ENCODE measurements at places on chromosomes 2 and 18. TPM values are rescaled to one million over a fixed set of nuclear protein-coding genes. Genes with fewer than 3 reads are reported as not detected.

DNA sequence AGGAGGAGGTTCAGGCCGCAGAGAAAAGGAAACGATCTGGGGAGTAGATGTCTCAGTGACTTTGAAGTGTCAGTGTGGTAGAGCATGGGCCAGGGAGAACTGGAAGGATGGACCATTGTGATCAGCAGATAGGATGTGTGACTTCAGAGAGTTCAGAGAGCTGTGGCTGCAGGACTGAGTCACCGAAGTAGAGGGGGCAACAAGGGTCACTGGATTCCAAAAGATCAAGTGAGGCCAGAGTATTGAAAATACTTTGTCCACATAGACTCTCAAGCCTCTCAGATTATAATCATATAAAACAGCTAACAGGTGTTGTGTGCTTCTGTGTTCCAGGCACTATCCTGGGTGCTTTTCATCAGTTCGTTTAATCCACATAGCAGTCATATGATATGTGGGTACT, 99.4 kb downstream of the CRIM1 start:
- H3K4me3 ChIP-seq, result no peak overlapping the region
- no peaks in the 10 kb centered on the region for H3K27me3 ChIP-seq
- H3K27ac ChIP-seq, result no peak overlapping the region
- no peaks in the 10 kb centered on the region for H3K36me3 ChIP-seq

GRCh38 chr18:13521418-13521817, 204.9 kb downstream of the FAM210A start:
- no peak overlapping the region for H3K4me3 ChIP-seq
- no peak for DNase-seq
- no peak overlapping the region for H3K27ac ChIP-seq

GRCh38 chr2:145652036-145652435, 1132.1 kb upstream of the ZEB2 start:
- no peak overlapping the region for H3K27ac ChIP-seq
- H3K4me3 ChIP-seq, result no peak overlapping the region
- H3K4me1 ChIP-seq, result no peaks in the 10 kb centered on the region
- H3K27me3 ChIP-seq, result no peaks in the 10 kb centered on the region

RSAD2 gene
- total RNA-seq, result 0.72 TPM

GPR39 gene
- 14.6 TPM for total RNA-seq

DNA sequence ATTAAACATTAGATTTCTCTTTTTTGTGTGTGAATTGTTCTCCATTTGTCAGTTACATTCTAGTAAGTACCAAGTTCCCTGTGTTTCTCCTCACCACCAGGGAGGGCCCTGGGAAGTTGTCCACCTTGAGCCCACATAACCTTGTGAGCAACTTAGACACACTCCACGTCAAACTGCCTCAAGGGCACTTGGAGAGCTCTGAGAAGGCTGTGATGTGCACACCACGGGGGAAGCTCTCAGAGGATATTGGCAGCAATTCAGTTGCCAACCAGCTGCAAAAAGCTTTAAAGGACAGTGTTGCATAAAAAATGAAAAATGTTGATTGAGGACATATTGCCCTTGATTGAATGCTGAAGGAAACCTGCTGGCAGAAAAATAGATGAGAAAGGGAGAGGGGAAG, 743.6 kb downstream of the RNF144A start:
- H3K27me3 ChIP-seq, result no peaks in the 10 kb centered on the region
- no peak overlapping the region for H3K27ac ChIP-seq
- DNase-seq, result no peak
- no peaks in the 10 kb centered on the region for H3K36me3 ChIP-seq

- H3K4me3 ChIP-seq, result no peak overlapping the region
- H3K36me3 ChIP-seq, result no peaks in the 10 kb centered on the region
- no peaks in the 10 kb centered on the region for H3K4me1 ChIP-seq
- H3K27ac ChIP-seq, result no peak overlapping the region
- no peak for DNase-seq
- peaks cover 15% of the 10 kb centered on the region for H3K27me3 ChIP-seq
Observed at GRCh38 chr2:219334076-219334475, 1.5 kb upstream of the RESP18 start.
